M059J (cell line): ENCODE measurements at places on chromosomes 6 and 20.

- DNase-seq: peak; percentile 96
Measured at GRCh38 chr6:155314773-155315515, 660 bp upstream of the TFB1M start.

GRCh38 chr6:47701363-47701762 lies 3.0 kb downstream of the ADGRF4 start:
- DNase-seq: peak; percentile 94

DNA sequence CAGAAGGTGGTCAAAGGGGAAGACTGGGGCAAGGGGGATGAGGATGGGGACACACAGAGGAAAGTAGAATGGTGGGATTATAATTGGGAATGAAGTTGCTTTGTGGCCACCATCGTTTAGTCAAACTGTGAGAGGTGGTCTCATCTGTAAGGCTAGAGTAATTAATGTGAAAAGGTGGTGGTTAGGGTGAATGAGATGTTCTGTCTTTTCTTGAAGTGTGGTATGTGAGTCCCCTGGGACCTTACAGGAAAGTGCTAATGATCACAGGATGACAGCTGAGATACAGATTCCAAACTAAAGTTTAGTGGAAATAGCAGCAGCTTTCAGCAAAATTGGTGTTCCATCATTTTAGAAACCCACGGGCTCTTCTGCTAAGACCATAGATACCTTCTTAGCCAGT lies 10.7 kb downstream of the ZFAND3 start:
- DNase-seq: no peak

GRCh38 chr6:17866876-17867444 lies 120.5 kb downstream of the KIF13A start:
- DNase-seq: no peak

DNA sequence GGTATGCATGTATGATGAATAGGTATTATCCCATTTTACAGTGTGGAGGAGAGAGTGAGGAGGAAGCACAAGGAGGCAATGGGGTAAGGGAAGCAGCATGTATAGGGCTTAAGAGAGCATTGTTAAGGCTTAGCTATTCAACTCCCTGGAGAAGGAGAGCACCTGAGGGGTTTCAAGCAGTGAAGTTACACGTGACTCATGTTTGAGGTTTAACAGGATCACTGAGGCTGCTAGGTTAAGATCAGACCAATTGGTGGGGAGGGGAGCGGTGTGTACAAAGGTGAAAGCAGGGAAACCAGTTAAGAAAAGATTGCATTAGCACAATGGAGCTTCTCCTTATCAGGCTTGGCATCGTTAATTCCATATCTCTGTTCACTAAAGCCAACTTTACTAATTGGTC lies 64.4 kb upstream of the NHSL1 start:
- DNase-seq: peak; percentile 51

GRCh38 chr20:7410150-7410549 lies 530.1 kb downstream of the HAO1 start:
- DNase-seq: no peak

DNA sequence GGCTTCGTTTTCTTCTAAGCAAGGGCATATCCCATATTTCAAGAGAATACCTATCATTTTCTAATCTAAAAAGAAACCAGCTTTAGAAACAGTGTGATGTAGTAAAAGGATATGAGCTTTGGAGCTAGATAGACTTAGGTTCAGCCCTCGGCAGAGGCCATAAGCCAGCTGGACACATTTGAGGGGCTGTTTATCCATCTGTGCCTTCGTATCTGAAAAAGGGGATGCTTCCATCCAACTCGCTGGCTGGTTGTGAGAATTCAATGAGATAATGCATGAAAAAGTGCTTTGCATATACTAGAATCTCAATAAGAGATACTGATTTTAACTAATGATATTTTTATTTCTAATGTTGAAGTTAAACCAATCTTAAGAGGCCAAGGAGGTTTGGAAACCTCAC lies 58.0 kb downstream of the PRL start:
- DNase-seq: no peak

- DNase-seq: no peak
Measured at GRCh38 chr6:163183806-163184205, 230.7 kb upstream of the QKI start.

GRCh38 chr6:41531016-41531415 lies 15.2 kb upstream of the FOXP4 start:
- no peak for DNase-seq

DNA sequence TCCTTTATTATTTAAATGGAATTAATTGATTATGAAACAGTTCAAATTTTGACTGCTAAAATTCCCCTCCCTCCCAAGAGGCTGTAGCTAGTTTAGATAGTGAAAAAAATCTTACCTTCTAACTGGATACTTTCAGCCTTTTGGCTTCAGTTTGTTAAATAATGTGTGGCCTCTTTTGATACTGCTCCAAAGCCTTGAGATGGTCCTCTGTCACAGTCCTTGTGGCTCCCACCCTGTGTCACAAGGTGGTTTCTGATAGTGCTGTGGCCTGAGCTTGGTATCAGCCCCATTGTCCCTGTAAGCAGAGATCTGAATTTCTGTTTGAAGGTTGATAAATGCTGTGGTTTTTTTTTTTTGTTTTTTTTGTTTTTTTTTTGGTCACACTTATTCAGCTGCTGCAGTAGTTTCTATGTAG lies 20.8 kb downstream of the PANK2 start:
- no peak for DNase-seq

DNA sequence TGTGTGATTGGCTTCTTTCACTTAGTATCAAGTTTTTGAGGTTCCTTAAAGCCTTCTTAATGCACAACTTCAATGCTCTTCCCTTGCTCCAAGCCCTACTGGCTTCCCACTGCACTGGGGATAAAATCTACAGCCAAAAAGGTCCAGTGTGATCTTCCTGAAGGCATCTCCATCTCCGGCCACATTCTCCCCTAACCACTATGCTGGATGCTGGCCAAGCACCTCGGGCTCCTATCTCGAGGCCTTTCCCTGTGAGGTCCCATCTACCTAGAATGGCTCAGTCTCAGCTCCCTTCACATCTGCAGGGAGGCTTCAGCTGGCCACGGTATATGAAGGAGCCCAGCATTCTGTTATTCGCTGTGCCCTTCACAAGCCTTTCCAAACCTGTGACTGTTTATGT lies 48.1 kb downstream of the CNKSR3 start:
- DNase-seq: peak; percentile 84

DNA sequence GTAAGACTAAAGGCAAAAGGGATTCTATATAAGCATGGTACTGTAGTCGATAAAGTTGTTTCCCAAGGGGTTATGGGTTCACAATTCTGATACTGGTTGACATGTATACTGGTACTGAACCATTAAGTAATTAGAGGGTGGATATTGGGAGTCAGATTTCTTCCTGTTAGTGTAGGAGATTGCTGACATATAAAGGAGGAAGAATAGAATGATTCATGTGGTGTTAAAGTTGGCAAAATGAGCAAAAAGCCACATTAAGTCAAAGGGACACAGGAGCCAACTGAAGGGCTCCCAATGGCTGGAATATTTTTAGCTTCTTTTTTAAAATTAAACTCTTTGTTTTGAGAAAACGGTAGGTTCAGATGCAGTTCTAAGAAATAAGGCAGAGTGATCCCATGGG lies 161.8 kb upstream of the PRND start:
- peak; percentile 79 for DNase-seq

- DNase-seq: no peak
Measured at GRCh38 chr20:60009826-60010616, 51.8 kb downstream of the CDH26 start.

DNA sequence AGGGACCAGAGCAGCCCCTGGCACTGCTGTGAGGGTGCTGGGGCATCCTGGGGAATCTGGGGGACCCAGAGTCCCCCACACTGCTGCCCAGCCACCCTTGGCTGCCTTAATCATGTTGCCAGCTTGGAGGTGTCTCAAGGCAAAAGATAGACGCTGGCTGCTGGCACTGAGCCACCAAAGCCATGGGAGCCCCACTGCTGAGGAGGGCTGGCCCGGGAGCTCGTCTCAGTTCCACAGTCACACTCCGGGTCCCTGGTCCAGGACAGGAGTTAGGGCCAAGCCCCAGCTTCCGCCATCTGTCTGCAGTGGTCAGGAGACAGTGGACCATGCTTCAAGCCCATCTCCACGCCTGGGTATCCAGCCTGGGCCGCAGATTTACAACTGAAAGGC lies 41.0 kb upstream of the HMGA1 start:
- no peak for DNase-seq

DNA sequence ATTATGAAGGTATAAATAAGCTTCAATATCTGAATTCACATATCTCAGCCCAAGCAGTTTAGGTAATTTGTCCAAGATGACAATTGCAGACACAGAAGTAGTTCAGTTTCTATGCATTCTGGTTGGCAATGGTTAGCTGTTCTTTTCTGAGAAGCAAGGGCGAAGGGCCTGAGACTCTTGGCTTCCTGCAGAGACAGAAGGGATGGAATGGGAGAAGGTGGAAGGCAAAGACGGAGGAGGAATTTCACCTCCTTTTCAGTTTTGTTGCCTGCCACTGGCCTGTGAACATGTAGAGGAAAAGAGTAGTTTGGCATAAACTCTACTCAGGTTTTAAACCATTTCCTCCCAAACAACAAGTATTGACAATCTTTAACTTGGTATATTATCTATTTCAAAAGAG lies 180.7 kb upstream of the HS3ST5 start:
- DNase-seq: no peak

DNA sequence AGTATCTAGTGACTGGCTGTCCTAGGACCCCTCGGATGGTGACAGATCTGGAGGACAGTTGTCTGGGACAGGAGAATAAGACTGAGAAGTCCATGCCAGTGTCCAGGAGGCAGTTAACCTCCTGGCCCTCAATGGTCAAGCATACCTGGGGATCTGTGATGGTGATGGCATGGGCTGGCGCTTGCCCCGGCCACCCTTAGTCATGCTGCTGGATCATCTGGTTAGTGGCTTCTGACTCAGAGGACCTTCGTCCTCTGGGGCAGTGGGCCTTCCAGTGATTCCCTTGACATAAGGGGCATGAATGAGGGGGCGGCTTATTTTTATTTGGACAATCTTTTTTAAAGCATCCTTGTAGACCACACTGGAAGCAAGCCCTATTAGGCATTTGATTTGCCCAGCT lies 24.0 kb upstream of the SF3B5 start:
- DNase-seq: peak; percentile 59

- DNase-seq: peak; percentile 58
Measured at GRCh38 chr20:3716195-3716834, 3.9 kb upstream of the SIGLEC1 start.

- DNase-seq: no peak
Measured at GRCh38 chr6:32139590-32139989, 9.5 kb upstream of the FKBPL start.

DNA sequence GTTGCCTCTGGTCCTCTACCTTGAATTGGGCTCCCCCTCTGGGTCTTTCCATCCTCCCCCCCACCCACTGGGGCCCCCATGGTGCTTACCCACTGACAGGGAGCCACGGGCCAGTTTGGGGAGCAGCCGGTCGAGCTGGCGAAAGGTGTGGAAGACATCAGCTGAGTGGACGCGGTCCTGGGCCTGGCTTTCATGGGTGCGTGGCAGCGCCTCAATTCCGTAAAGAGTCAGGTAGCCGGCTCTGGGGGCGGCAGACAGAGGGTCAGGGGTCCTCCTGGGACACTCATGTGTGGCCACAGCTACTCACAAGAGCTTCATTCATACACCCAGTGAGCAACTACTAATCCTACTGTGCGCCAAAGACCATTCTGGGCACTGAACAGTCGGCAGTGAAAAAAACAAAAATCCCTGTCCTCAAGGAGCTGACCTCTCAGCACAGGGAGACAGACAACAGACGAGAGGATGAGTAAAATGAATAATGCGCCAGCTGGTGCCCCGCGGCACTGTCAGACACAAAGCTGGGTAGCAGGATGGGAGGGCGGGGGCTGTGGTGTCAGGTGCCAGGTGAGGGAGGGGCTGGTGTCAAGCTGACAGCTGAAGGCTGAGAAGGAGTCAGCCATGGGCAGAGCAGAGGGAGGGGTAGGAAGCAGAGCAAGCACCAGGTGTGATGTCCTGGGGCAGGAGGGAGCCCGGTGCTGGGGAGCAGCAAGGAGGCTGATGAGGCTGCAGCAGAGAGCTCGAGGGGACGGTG lies 28.3 kb downstream of the PTGIS start:
- no peak for DNase-seq

DNA sequence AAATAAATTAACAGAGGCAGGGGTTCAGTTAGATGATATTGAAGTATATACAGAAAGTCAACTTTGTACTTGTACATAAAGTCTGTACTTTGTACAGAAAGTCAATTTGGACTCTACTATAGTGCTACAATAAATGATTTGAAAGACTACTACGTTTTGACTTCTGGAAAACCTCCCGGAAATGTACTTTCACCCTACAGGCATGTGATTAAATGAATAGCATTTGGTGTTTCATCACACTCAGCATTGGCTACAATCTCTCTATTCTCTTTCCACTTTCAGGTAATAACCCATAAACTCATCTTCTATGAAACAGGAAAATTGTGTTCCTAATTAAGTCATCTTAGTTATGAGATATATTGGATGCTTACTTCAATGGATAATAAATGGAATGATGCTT lies 25.6 kb upstream of the MC3R start:
- peak; percentile 51 for DNase-seq

DNA sequence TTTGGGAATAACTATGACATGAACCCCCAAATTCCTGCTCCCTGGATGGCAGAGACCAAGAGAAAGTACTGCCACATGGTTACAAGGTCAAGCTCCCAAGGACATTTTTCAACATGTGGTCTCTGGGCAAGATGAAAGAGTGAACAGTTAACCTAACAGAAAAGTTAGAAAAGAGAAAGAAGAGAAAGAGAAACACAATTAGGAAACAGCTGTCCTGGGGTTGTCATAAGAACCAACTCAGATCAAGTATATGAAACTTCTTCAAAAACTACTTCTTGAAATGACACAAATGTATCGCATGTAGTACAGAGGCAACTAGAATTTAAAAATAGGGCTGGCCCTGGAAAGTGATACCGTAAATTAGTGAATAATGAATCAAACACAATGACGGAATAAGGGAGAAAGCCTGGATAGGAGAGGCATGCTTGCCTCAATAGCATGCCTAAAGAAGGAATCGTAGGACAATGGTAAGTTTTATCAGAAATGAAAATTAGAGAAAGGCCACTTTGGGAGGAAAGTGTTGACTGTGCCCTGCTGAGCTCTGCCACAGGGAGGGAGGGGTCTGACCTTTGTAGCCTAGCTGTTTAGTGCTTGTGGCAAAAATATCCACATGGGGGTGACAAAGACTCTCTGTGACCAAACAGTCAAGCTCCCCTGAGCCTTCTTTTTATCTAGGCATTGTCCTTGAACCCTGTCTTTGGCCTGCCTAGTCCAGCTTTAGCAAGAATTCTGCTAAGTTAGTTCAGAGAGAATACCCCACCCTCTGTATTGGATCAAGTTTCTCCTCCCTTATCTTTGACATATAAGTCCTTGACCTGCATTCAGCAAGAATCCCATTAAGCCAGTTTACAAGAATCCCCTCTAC lies 4.3 kb upstream of the DCBLD1 start:
- no peak for DNase-seq

GRCh38 chr6:47698342-47698787 lies at the start of gene ADGRF4:
ADGRF4 (plus strand) TSS chr6:47698580; CDS start chr6:47707246, 8,666 bp downstream.
- peak; percentile 88 for DNase-seq
